ENCODE measurements at places on chromosomes 11 and 22.

DNA sequence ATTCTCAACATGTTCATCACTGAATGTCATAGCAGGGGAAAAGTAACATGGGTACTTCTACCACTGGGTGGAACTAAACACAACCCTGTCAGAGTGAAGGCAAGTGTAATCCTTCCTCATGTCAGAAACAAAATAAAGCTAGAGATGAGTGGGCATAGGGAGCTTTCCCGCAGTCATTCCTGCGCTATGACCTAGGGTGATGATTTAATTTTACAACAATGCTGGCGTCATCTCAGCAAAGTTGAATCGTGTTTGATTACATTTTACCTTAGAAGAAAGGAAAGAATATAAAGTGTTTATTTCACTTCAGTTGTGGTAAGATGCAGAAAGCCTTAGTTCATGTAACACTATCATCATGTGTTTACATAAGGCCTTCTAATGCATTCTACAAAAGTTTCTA, 355.6 kb downstream of the METTL15 start:
- no peak for DNase-seq

DNA sequence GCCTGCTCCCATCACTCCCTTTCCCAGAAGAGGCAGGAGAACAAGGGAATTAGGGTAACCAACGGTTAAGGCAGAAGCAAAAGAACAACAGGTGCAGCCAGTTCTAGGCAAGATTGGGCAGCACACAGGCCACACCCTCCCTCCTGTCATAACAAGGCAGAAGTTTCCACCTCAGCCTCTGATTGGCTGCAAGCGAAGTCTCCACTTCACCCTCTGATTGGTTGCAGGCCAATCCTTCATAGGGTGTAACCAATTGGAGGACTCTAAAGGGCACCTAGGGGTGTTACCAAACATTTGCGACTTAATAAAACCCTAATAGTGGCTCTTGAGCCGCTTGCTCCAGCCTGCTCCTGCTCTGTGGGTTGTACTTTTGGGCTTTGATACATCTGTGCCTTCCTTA, 153.8 kb downstream of the CACNA1I start:
- no peak for DNase-seq

DNA sequence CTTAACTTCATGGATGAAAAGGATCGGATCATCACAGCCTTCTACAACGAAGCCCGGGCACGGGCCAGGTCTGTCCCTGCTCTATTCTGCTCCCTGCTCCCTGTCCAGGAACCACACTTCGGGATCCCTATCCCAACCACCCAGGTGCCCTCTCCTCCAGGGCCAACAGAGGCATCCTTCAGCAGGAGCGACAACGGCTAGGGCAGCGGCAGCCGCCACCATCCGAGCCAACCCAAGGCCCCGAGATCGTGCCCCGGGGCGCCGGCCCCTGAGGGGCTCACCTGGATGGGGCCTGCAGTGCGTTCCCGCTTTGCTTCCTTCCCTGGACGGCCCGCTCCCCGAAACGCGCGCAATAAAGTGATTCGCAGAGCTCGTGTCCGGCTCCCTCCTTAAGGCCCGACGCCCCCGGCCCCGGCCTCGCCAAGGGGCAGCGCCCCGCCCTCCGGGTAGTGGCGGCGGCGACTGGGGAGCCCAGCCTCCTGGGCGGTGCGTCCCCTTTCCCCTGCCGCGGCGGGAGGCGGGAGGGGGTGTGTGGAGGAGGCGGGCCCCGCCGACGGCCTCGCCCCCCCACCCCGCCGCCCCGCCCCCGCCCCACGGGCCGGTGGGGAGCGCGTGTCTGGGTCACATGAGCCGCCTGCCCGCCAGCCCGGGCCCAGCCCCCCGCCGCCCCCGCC, at the start of gene VEGFB:
Gene VEGFB, plus strand, starts transcription at position 672 of the 674 bp plus-strand sequence. CDS start 250 bp downstream, outside the sequence.
- DNase-seq = peak; percentile 56

GRCh38 chr11:64854534-64855502, 10.4 kb upstream of the CDC42BPG start:
- DNase-seq = no peak

GRCh38 chr11:9330387-9331384, 16.3 kb upstream of the TMEM41B start:
- DNase-seq = no peak

DNA sequence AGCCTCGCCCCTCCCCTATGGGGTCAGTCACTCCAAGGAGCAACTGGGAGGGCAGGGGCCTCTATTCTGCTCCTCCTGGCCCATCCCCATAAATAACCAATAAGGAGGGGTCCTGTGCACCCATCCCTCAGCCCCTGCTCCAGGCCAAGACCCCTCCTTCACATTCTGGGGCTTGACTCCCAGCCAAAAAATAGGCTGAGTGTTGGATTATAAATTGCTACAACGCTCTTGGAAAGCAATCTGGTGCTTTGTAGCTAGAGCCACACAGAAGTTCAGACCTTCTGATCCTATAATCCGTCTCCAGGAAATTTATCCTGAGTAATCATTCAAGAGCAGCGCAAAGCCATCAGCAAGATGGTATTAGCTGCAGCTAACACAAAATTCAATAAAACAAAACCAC, 42.5 kb downstream of the ABCC8 start:
- no peak for DNase-seq

GRCh38 chr11:72048766-72049460, 31.4 kb downstream of the NUMA1 start:
- DNase-seq = no peak

GRCh38 chr11:70637949-70638583, 239.7 kb downstream of the CTTN start:
- DNase-seq = no peak

- DNase-seq = peak; percentile 16
Measured at GRCh38 chr11:19869946-19870589, 157.4 kb downstream of the NAV2 start.

DNA sequence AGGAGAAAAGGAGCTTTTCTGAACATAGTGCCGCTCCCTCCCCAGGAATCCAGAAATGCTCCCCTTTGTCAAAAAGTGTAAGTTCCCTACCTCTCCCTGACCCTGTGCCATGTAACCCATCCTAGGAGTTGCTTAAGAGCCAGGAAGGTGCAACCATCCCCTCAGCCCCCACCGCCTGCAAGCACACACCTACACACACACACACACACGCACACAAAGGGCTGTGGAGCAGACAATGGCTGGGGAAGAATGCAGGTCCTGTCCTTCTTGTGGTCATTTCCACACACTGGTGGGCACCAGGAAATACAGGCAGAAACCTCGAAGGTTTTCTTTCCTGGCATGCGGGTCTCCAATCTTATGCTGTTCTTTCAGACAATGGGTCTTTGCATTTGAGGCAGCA, 1.2 kb downstream of the P2RX3 start:
- DNase-seq = no peak

GRCh38 chr11:132343445-132344175, 973.2 kb downstream of the NTM start:
- no peak for DNase-seq

DNA sequence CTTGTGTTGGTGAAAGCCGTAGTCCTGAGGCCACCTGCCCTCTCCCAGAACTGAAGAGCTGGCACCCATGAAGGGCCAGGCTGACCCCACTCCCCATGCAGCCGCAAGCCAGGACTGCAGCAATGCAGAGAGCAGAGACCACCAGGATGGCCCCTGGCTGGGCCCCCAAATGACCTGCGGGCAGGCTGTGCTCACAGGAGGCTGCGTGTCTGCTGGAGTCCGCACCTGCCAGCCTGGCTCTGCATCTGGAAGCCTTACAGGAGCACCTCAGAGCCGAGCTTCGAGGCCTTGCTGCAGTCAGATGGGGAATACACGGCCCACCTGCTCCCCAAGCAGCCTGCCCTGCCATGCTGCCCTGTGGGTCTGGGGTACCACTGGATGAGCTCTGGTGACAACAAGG, 1336.8 kb downstream of the TBC1D22A start:
- no peak for DNase-seq

- no peak for DNase-seq
Measured at GRCh38 chr11:64536396-64536941, 54.6 kb upstream of the SLC22A12 start.

DNA sequence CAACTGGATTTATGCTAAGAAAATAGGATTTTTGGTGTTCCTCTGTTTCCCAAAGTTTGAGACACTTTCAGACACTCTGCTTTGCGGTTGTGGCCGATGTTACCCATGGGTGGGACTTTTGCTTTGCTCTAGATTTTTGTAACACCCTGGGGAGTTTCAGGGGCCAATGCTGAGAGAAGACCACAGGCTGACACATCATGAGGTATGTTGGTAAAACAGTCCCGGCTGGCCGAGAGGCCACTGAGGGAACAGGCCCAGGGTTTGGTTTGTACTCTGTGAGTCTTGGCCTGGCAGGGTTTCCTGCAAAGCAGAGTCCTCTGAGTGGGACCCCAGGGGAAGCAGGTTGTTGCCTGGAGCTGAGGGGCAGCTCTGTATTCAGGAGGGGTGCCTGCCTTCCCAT, 78.5 kb upstream of the PITPNB start:
- DNase-seq = no peak

DNA sequence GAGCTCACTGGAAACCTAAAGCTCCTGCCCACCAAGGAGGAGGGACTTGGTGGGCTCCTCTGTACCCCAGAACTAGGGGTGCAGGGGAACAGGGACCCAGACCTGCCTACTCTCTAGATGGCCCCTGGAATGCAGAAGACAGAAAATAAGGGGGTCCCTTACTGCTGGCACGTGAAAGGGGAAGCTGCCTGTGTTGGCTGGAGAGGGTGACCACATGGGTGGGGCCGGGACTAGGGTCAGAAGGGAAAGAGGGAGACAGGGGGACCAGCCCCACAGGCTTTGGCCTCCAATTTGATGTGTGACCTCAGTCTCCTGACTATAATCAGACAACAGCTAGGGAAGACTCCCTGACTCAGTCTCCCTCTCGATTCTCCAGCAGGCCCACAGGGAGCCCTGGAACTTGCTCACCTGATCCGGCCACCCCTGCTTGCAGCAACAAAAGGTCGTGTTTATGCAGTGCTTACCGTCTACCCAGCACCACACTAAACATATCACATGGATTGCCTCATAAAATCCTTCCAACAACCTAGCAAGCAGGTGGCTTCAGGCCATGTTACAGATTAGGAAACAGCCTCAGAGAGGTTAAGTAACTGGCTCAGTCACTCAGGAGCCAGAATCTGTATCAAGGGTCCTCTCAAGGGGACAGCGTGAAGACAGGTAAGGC, 10.2 kb downstream of the ARAP1 start:
- no peak for DNase-seq

DNA sequence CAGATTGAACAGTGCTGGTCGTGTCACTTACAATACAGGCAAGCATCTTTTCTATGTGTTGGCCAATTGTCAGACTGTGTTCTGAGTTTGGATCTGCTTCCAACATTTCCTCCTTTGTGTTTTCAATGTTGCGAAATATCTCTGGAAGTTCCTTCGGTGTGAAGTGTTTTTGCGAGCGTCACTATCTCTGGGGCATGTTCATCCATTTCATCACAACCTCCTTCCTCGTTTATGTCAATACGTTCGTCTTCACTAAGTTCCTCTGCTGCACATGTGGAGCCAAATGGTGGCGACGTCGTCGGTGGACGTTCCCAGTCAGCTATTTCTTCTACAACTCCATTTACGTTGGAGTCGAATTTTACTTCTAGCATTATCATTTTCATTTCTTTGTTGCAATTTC, 100.2 kb upstream of the LMO1 start:
- DNase-seq = no peak

- DNase-seq = no peak
Measured at GRCh38 chr11:46315033-46315738, 32.1 kb upstream of the DGKZ start.

DNA sequence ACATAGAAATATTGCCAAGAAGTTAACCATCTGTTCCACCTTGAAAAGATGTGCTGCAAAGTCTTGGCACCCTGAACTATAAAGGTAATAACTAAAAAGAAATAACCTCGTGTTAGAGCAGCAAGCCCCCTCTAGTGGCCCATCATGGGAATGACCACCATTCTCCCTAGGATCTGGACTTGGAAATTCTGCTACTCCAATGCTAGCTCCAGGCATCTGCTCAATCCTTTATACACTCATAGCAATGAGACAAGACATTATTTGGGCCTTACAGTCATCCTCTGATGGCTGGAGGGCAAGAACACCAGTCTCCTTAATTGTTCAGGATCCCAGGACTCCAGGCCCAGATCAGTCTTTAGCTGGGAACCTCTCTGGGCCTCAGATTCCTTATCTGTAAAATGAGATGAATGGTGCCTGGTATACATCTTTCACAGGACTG, 76.0 kb downstream of the CWC15 start:
- peak; percentile 60 for DNase-seq

DNA sequence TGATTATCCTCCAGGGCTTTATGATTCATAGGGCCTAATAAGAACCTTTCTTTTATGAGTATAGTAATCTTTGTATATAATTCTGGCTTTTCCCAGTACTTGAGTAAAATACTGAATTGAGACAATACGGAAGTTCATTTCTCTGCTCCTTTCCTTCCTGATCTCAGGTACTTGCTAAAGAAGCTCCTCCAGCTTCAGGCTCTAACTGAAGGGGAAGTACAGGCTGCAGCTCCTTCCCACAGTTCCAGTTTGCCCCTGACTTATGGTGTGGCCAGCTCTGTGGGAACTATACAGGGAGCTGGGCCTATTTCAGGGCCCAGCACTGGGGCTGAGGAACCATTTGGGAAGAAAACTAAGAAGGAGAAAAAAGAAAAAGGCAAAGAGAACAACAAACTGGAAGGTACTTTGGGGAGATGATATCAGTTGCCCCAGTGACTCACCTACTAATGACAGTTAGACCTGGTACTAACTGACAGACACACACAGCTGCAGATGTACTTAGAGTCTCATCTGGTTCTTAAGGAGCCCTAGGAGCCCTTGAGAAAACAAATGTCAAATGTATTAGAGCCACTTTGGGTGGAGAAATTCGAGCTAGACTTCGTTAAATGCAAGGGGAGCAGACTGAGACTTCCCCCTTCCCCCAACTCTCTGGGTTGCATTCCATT, 3.0 kb downstream of the TBRG1 start:
- DNase-seq = no peak

DNA sequence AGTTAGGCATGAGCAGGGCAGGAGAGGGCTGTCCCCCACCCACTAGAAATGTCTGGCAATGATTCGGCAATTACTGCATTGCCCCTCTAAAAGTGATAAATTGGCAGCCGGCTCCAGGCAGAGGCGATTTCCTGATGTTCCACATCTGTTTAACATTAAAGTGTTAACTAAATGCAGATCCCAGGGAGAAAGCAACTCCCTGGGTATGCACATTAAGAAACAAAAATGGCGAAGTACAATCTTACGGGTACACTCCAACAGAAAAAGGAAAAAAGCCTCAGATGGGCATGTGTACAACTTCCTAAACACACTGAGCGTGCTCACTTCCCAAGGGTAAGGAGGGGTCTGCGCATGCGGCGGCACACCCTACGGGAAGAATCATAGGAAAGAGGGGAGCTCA, 314.4 kb downstream of the CASP12 start:
- no peak for DNase-seq

GRCh38 chr22:31098632-31099110, 8.7 kb downstream of the SELENOM start:
- DNase-seq = no peak

GRCh38 chr22:26658161-26658560, 773 bp downstream of the MIAT start:
- no peak for DNase-seq

GRCh38 chr11:125559888-125560287, 9.4 kb upstream of the EI24 start:
- no peak for DNase-seq

All from NCI-H1105 treated with DMSO at 0.1 percent for 48 hours (cell line).